ENCODE measurements at places on chromosomes 4 and X.
A peak's percentile ranks its signal among the peaks of the same experiment; 100 is the strongest.

DNA sequence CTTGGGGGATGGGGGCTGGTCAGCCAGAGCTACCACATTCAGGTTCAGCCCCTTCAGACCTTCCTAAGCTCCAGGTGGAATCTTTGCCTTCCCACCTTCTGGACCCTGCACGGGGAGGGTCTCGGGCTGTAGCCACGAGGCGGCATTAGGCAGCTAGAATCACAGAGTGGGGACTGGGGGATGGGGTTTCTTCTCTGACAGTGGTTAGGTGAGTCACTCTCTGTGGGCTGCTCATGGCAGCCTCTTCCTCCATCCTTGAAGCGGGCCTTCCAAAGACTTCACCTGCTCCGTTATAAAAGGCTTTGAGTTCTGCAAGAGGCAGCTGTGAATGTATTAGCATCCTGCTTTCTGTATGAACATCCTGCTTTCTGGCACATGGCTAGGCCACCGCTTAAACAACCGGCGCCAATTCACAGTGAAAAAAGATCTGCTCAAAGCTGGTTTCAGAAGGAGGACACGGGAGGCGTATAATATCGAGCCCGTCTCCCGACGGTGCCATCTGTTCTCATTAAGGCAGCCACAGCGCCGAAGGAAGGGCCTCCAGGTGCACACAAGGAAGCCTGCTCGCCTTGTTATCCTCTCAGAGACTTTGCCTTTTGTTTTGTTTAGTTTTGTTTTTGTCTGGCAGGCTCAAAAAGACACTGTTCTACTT lies 74.3 kb upstream of the IGFBP7 start:
- DNase-seq: peak; percentile 74

GRCh38 chr4:36189511-36190226 lies 54.6 kb downstream of the ARAP2 start:
- no peak for DNase-seq

GRCh38 chrX:20265726-20266681 lies 705 bp downstream of the RPS6KA3 start:
- DNase-seq: peak; percentile 26

DNA sequence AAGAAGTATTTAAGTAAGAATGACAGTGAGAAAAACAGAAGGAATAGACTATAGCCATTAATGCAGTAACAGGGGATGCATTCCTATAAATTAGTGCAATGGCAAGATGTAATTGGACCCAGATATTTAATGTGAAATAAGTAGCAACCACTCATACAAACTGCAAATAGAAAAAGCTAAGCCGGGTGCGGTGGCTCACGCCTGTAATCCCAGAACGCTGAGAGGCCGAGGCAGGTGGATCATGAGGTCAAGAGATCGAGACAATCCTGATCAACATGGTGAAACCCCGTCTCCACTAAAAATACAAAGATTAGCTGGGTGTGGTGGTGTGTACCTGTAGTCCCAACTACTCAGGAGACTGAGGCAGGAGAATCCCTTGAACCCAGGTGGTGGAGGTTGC lies 845.8 kb downstream of the PDHA2 start:
- DNase-seq: no peak

GRCh38 chrX:147565237-147565636 lies 346.5 kb upstream of the FMR1 start:
- no peak for DNase-seq

- DNase-seq: no peak
Measured at GRCh38 chrX:77299549-77299948, 147.6 kb upstream of the FGF16 start.

DNA sequence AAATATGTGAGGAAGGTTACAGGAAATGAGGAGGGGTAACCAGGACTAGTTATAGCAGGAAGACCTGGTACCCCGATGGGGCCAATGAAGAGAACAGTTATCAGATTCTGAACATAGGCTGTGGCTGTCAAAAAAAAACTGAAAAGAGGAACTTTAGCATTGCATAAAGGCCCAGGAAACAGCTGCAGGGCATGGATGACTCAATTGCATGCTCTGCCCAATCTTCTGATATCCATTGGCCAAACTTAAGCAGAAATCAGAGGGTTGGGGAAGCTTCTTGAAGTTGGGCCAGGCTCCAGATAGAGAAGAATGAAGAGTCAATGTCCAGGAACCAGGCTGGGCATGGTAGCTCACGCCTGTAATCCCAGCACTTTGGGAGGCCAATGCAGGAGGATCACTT lies 1222.4 kb upstream of the PRKX start:
- no peak for DNase-seq

DNA sequence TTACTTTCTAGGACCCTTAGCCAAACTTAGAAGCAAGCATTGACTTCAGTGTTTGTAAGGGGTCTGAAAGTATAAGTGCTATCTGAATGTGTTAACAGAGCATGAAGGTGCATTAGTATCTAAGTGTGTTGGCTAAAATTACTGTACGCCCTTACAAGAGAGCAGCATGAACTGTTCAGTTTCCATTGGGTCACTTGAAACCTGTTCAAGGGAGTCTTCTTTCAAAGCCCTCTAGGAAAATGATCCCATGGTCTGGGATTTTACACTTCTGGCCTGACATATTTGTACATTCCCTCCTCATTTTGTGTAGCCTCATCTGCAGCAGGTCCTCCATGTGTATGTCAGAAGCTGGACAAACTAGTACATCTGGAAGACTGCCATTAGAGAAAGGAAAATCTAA lies 3.2 kb downstream of the PRDX4 start:
- no peak for DNase-seq

DNA sequence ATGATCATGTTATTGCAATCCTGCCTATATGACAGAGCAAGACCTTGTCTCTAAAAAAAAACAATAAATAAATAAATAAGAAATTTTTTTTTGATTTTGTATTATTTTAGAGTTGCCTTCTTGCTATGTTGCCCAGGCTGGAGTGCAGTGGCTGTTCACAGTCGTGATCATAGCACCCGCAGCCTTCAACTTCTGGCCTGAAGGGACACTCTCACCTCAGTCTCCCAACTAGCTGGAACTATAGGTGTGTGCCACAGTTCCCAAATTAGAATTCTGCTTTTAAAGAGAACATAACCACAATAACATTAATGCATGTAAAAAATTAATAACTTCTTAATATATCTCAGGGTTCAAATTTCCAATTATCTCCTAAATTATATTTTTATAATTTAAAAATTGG lies 7.8 kb downstream of the YIPF6 start:
- DNase-seq: no peak

DNA sequence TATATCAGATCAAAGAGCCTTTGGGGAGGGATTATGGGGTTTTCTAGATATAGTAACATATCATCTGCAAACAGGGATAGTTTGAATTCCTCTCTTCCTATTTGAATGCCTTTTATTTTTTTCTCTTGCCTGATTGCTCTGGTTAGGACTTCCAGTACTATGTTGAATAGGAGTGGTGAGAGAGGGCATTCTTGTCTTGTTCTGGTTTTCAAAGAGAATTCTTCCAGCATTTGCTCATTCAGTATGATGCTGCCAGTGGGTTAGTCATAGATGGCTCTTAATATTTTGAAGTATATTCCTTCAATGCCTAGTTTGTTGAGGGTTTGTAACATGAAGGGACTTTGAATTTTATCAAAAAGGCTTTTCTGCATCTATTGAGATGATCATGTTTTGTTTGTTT lies 25.6 kb upstream of the ABCB7 start:
- DNase-seq: no peak

- DNase-seq: peak; percentile 54
Measured at GRCh38 chrX:9341291-9342201, 123.3 kb upstream of the TBL1X start.

DNA sequence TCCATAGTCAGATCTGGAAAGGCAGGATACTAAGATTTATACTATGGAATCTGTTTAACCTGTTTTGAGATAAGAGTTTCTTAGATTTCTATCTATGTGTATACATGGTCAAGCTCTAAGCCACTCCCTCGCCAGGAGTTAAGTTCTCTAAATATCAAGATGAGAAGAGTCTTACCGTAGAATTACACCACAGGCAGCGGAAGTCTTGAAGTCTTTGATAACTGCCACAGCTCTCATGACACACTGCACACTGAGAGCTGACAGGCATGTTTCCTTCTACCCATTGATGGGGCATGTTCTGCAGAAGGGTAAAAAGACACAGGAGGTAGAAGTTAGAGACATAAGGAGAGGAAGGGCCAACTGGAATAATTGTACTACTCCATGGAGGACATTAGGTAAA lies 67.7 kb downstream of the DGKK start:
- no peak for DNase-seq

DNA sequence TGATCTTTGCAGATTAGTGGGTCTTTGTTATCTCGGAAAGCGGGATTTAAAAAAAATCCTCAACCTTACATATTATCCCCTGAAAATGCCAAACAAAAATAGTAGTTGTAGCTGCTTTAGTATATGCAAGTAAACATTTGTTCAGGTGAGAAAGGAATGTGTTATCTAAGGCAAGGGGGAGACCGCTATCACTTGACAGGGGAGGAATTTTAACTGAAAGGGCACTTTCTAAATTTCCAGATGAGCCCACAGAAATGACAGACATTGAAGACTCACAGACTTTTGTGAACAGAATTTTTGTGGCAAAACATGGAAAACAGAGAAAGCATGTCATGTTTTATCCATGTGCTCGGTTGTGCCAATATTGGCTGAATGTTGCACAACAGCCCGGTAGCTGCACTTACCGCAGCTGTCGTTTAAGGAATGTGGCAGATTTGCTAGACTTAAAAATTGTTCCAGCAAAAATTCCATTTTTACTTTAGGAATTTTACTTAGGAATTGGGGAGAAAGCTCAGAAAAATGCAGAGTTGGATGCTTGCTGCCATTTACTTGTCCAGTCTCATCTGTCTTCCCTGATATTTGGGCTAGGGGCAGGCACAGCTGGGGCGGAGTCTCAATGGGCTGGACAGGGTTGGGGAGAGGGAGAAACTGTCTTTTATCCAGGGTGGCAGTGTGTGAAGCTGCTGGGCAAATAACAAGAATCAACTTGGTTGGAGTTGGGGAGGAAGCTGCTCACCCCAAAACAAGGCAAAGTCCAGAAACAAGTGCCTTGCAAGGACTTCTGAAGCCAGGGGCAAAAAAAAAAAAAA lies 94.6 kb upstream of the RPS6KA3 start:
- DNase-seq: no peak

- DNase-seq: peak; percentile 68
Measured at GRCh38 chr4:61500883-61501282, 300.8 kb downstream of the ADGRL3 start.
